ENCODE measurements at places on chromosomes 2 and 18.
A peak's percentile ranks its signal among the peaks of the same experiment; 100 is the strongest.

GRCh38 chr2:150432312-150432625 lies 55.2 kb downstream of the RND3 start:
- DNase-seq = no peak

DNA sequence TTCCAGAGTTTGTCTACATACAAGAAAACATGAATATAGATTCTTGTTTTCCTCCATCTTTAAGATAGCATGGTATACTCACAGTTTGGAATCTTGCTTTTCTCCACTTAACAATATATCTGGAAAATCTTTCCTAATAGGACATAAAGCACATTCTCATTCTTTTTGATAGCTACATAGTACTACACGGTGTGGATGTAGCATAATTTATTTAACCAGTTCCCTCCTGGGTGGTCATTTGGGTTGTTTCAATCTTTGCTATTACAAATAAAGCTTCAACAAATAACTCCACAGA lies 19.7 kb downstream of the MXD1 start:
- no peak for DNase-seq

- DNase-seq = no peak
Observed at GRCh38 chr2:187434342-187434785, 13.7 kb downstream of the CALCRL start.

GRCh38 chr18:56278421-56279003 lies 359.9 kb downstream of the TXNL1 start:
- no peak for DNase-seq

- DNase-seq = no peak
Observed at GRCh38 chr18:52288403-52289004, 51.5 kb upstream of the DCC start.

- DNase-seq = no peak
Observed at GRCh38 chr18:22169889-22170420, 566 bp downstream of the GATA6 start.

DNA sequence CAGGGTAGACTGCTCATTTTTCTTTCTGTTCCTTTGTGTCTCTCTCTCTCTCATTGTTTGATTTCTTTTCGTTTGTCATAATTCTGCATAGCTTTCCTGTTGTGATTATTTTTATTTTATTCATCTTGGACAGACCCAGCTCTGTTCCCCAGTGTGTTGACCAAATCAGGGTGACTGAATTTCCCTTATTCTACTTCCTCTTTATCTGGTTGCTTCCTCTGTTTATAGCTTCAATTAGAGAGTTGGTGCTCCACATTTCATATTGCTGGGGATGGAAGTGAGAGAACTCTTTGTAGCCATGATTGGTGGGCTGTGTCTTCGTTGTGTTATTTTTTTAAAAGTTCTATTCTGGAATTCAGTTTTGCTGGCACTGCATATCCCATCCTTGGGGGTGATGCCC lies 19.1 kb downstream of the PROKR1 start:
- DNase-seq = no peak

DNA sequence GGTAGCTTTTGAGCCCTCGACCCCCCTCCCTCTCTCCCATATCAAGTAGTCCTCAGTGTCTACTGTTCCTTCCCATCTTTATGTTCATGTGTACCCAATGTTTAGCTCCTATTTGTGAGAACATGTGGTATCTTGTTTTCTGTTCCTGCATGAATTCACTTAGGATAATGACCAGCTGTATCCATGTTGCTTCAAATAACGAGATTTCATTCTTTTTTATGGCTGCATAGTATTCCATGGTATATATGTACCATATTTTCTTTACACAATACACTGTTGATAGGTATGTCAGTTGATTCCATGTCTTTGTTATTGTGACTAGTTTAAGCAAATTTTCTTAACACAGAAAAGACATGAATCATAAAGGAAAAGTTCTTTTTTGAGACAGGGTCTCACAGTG lies 16.5 kb upstream of the NDUFV2 start:
- no peak for DNase-seq

DNA sequence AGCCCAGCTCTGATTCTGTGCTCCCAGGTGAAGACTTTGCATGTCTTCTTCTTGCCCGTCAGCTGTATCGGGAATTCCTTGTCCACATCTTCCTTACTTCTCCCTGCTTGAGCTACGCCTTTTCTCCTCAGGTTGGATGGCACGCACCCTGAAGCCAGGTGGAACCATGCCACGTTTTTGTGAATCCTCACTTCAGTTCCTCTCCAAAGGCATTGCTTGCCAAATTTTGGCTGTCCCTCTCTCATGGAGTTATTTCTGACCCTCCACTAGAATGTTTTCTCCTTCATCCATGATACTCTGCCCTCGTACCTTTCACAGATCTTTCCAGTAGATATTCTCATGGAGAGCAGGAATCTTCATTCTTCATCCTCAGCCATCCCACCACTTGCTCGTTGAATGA lies 20.2 kb downstream of the ZCCHC2 start:
- DNase-seq = no peak

DNA sequence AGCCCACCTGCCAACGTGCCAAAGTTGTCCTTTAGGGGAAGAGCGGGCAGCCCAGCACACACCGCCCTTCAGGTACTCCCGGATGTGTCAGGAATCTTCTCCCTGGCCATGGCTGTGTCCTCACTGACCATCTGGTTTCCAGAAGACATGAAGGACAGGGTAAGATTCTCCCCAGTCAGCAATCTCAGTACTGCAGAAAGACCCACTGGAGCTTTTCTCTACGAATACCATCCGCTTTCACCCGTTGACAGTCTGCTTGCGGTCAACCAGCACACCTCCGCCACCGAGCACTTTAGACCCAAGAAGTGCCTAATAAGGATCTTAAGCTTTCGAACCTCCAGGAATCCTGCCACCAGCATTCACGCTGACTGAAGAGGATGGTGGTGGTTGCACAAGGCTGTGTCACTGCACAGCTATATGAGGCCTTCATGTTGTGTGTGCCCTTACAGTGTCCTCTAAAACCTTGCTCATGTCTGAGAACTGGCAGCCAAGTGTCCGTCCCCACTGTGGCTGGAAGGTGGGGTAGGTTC lies 42.7 kb upstream of the ITM2C start:
- DNase-seq = no peak

DNA sequence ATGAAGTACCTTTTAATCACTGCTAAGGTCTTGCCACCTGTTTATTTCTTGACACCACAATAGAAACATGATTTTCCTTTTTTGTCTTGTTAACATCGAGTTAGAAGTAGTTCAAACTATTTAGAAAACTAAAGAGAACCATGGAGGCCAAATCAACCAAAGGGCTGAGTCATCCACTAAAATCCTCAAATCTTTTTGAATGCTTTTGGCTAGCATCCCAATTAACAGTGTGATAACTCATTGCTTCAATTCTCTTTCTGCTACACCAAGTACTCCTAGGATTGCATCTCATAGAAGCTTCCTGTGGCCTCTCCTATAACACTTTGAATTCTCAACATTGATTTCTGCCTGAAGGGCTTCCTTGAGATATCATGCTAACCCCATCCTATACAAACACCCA lies 159.9 kb upstream of the MMADHC start:
- no peak for DNase-seq

GRCh38 chr2:29241955-29242565 lies 126.8 kb downstream of the CLIP4 start:
- no peak for DNase-seq

- DNase-seq = no peak
Observed at GRCh38 chr18:69383186-69383585, 17.5 kb upstream of the DOK6 start.

- DNase-seq = no peak
Observed at GRCh38 chr18:54787616-54788015, 40.7 kb upstream of the RAB27B start.

DNA sequence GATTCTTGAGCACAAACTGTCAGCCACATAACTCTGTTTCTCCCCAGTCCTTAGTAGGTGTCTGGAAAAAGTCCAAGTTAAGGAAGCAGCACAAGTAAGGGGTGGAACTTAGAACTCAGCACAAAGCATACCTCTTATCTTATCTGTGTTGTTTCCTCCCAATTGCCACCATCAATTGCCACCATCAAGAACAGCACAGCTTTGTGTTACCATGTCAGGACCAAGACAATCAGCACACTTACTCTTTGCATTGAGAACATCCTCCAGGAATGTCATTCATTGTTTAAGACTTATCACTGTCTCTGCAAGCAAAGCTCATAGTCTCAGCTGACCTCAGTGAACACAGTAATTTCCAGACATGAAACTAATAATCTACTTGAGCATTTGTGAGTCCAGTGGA lies 212.7 kb upstream of the FSHR start:
- no peak for DNase-seq

DNA sequence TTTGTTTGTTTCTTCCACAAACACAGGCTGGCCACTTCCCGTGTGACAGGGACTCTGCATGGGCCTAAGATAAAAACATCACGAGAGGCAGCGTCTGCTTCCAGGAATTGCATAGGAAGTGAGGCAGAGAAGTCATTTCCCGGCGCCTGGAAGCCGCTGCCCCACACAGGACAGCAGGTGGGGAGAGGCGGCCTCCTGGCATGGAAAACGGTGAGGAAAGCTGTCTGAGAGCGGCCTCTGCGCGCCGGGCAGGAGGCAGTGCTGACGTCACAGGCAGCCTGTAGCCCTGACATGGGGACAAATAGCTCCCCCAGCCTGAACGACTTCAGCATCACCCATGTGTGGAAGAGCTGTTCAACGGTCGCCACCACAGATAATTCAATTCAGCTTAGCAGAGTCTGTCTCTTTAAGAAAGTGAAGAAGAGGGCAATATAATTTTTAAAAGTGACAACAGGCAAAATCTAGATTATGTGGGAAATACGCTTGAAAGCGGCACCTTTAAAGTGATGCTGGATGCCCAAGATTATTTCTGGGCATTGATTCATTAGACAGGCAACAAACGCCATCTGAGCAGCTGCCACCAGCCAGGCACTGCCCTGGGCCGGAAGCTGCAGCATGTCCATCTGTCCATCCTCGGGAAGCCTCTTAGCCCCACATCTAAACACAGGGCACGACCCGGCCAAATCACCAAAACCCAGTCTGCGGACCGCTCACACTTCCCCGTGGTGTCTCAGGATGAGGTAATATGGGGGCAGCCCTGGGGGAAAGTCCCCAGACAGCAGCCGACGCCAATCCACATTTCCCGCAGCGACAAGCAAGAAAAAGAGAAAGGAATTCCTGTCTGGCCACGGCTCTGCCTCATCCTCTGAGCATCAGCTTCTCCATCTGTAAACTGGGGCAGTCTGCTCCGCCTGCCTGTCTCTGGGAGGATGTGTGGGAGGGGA lies 138.9 kb downstream of the PXDN start:
- DNase-seq = no peak

- peak; percentile 5 for DNase-seq
Observed at GRCh38 chr2:61537277-61537949, 743 bp downstream of the XPO1 start.

- no peak for DNase-seq
Observed at GRCh38 chr2:124426625-124427024, 401.5 kb downstream of the CNTNAP5 start.

DNA sequence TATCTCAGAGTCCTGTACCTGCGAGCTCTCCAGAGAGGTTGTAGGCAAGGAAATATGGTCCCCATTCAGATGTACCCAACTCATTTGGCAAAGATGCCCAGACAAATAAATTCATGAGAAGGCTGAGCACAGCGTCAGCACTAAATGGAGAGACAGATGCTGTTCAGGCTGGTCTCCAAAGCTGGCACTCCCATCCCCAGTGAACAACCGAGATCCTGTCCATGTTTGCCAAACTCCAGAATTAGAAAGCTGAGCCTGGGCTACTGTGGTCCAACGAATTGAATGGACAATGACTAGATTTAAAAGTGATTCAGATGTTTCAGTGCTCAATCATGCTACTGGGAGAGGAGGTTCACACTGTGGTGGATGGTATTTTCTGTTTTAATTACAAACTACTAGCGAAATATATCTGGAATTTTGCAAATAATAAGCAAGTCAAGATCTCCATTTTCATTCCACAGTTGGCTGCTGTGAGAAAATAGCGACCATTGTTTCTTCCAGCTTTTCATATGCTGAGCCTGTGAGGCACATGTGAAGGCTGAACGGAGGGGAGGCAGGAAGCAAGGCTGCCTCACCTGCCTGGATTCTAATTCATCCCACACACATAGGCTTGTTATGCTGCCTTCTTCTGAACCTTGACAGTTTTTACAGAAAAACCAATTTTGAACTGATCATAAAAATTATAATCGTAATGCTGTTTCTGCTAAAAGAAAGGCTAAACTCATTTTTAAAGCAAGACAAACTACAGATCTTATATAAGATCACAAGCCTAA lies 22.6 kb upstream of the DAPL1 start:
- no peak for DNase-seq

DNA sequence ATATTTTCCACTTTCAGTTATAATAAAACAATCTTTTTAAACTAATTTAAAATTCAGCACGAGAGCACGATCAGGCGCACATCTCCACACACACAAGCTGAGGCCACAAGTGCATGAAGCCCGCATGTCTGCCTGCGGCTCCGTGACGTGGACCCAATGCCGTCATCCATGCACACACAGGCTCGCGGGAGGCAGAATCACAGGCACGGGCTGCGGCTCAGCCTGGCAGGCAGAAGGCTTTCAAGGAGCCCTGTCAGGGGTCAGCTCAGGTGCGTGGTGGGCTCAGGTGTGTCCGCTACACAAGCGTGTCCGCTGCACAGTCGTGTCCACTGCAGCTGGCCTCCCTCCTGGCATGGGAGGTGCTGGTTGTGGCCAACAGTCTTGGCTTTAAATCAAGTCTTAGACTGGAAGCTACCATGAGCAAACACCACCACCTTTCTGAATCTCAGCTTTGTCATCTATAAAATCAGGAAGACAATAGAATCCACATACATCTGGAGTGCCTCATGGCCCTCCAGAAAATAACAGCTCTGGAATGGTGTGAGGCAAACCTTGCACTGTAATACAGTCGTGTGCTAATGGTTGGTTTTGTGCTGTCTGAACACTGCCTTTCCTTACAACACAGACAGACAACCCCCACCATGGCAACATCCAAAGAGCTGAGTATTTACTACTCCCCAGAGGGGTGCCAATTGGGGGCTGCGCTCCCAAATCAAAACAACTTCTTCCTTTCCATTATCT lies 210.1 kb downstream of the NDUFA10 start:
- DNase-seq = no peak

DNA sequence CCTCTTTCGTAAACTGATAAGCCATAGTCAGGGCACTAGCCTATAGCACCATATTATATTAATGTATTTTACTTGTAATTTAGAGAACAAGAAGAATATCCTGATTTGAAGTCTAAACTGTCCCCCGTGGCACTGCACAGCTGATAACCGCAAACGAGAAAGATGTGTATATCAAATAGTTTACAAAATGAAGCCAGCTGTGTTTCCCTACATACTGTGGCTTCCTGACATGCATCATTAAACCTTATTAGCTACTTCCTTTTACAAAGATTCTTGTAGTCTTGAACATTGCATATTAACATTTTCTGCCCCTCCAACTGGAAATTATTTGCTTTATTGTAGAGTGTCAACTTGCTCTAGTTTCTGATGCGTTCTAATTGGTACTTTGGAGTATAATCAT lies 153.5 kb upstream of the NFATC1 start:
- DNase-seq = no peak

DNA sequence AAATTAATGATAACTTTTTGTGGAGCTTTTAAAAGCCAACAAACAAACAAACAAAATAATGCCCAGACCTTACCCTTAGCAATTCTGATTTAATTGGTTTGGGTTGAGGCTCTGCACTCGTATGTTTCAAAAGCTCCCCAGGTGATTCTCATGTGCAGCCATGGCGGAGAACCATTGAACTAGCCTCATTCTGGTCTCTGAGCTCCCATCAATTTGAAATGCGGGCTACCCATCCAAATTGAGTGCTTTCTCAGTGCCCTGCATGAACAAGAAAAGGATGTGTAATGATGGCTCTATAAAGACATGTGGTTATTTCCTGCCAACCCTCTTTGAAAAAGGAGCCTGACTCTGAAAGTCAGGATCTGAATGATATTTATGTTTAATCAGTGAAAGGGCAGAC lies 8.2 kb downstream of the MXD1 start:
- DNase-seq = no peak

GRCh38 chr2:215532844-215533243 lies 97.0 kb upstream of the FN1 start:
- DNase-seq = no peak
